Astrocyte of the spinal cord (primary cell): ENCODE measurements at places on chromosomes 12 and 14.

DNA sequence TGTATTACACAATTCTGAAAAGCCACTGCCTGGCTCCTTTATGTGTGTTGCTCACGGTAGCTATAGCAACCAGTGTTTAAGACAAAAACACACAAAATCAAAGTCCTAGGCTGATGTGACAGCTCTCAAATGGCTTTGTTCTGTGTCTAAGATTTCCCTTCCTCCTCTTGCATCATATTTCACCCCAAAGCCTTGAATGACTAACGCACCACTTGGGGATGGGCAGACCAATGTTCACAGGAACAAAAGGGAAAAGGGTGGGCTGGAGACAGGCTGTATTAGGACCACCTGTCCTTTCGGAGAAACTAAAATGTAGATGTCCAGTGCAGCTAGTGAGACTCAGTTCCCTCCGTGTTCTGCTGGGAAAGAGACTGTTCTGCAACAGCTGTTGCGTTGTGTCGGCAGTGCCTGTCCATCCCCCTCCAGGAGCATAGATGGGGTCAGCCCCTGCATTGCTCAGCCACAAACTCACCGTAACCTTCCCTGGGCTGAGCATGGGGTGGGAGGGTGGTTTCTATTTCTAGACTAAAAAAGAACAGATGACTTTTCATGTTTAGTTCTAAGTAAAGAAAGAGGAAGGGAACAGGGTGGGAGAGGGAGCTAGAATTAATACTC lies 26.8 kb upstream of the DAAM1 start:
- DNase-seq, result peak; percentile 85

- DNase-seq, result no peak
These were observed 27.1 kb downstream of the ALDH1L2 start for GRCh38 chr12:105057174-105057573.

DNA sequence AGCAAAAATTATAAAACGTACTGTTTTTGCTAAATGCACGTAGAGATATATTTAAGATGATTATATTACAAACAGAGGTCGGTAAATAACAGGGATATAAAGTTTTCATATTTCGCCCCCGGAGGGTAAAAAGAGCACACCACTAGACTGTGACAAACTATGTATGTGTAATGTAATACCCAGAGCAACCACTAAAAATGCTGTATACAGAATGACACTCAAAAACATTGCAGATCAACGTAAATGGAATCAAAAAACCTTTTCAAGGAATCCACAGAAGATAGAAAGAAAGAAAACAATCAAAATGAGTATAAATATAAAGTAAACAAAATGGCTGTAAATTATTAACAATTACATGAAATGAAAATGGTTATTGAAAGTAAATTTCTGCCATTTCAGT lies 37.6 kb upstream of the PRB4 start:
- DNase-seq, result no peak

- DNase-seq, result no peak
These were observed 7.6 kb upstream of the FITM1 start for GRCh38 chr14:24122898-24123297.

DNA sequence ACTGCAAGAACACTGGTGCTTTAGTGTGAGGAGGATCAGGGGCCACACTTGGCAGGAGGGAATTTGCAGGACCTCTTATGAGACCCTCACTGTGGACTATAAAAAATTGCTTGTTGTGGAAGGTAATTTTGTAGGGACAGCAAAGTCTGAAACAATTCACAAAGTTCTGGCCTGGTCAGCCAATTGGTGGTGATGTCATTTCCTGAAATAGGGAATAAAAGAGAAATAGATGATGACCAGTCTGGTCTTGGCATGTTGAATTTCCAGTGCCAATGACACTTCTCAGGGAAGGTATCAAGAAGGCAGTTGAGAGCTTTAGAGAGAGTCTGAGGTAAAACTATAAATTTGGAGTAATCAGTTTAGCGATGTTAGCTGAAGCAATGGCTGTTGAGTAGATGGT lies 129.3 kb upstream of the LMNTD1 start:
- no peak for DNase-seq

DNA sequence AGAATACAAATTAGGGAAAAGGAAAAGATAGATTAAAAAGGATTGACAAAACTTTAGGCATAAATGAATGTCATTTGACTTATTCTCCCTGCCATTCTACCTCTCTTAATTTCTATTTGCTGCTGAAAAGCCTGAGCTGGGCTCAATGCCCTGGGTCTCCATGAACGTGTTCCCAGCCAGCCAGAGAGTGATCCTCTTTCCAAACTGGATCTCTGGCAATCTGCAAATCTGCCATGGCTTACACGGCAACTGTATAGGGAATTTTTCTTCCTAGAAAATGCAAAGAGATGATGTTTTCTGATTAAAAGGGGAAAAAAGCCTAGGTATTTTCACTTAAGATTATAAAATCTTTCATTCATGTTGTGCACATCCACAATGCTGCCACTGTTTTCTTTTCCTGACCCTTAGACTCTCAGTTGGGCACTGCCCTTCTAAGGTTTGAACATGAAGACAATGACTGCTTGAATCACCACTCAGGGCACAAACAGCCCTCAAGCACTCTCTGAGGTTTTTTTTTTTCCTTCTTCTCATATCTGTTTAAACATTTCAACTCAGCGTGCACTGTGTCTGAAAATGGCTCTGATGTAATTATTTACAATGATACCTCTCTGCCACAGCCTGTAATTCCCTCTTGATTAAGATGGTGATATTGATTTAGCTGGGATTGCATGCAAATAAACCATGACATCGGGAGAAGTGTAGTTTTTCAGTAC lies 60.3 kb downstream of the DACT1 start:
- no peak for DNase-seq

- no peak for DNase-seq
These were observed 1.4 kb upstream of the HSP90AA1 start for GRCh38 chr14:102088012-102088792.

- peak; percentile 91 for DNase-seq
These were observed 16.2 kb downstream of the ACIN1 start for GRCh38 chr14:23078692-23079116.

DNA sequence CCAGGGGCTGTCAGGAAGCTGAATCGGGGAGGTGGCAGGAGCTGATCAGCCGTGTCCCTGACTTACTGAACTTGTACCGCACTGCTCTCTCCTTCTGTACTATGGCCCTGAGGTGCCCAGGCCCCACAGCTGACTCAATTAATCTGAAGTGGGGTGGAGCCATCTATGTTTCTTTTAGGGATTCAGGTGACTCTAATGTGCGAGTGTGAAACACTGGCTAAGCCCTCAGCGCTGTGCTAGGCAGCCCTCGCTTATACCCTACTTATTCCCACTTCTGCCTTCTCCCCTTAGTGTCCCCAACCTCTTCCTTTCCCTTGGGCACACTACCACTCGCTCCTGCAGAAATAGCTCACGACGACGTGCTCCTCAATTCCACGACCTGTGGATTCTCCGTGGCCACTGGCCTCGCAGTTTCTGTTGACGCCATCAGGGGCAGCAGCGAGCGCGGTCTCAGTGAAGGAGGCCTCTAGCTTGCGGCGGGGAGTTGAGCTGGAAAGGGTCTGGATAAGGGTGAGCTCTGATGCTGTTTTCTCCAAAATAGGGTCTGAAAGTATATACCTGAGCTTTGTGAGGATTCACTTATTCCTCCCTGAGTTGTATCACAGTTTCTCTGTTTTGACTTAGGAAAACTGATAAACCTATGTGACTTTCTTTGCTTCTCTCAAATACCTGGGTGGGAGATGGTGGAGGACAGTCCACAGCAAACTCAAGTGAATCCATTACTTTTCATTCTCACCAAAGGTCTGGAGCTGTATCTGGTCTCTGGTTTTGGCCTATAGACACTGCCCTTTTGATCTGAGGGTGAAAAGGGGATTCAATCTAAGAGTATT lies 167.6 kb downstream of the SLC41A2 start:
- no peak for DNase-seq

GRCh38 chr12:90870971-90871725 lies 83.8 kb downstream of the CCER1 start:
- DNase-seq, result no peak
